ENCODE measurements at places on chromosomes 7 and 10. TPM values are rescaled to one million over a fixed set of nuclear protein-coding genes. Genes with fewer than 3 reads are reported as not detected.

MMP21 gene
- not detected for total RNA-seq

ASB15 gene
- total RNA-seq = not detected

GPRIN2 gene
- total RNA-seq = not detected

C10orf71 gene
- total RNA-seq = under 0.01 TPM

GTPBP4 gene
- 30.1 TPM for total RNA-seq

HOXA1 gene
- 0.65 TPM for total RNA-seq

TMEM139 gene
- 0.11 TPM for total RNA-seq

CRPPA gene
- total RNA-seq = 2.7 TPM

DPYSL4 gene
- total RNA-seq = 6.9 TPM

TAS2R3 gene
- 2.9 TPM for total RNA-seq

SPDYE1 gene
- total RNA-seq = not detected

MMD2 gene
- total RNA-seq = not detected

DKK1 gene
- 90.9 TPM for total RNA-seq

WIPF3 gene
- not detected for total RNA-seq

ITPRID1 gene
- total RNA-seq = not detected

TMEM270 gene
- not detected for total RNA-seq

GIMAP6 gene
- total RNA-seq = not detected

SNX10 gene
- total RNA-seq = 2.6 TPM

EPHB6 gene
- total RNA-seq = 0.32 TPM

GPER1 gene
- 18.0 TPM for total RNA-seq

OR6V1 gene
- total RNA-seq = not detected

STEAP1B gene
- total RNA-seq = 26.2 TPM

TWIST1 gene
- total RNA-seq = 105 TPM

VAX1 gene
- total RNA-seq = not detected

GFRA1 gene
- total RNA-seq = 22.7 TPM

PTPRN2 gene
- 0.26 TPM for total RNA-seq

FANK1 gene
- 4.8 TPM for total RNA-seq

PVRIG gene
- total RNA-seq = not detected

LRRC61 gene
- total RNA-seq = 3.5 TPM

NXPH1 gene
- total RNA-seq = not detected

SDHAF3 gene
- 8.2 TPM for total RNA-seq

EBLN1 gene
- not detected for total RNA-seq

OGDHL gene
- 0.54 TPM for total RNA-seq

TMEM213 gene
- total RNA-seq = not detected

TMEM229A gene
- not detected for total RNA-seq

EGFR gene
- total RNA-seq = 84.5 TPM

NPFFR1 gene
- total RNA-seq = not detected

LRRD1 gene
- total RNA-seq = 0.65 TPM

TSPAN33 gene
- 0.43 TPM for total RNA-seq

LIPF gene
- total RNA-seq = not detected

CALY gene
- total RNA-seq = not detected

LBX1 gene
- not detected for total RNA-seq

Measured in articular chondrocyte of knee joint (primary cell).